Umbilical cord (tissue), 2 donors: ENCODE measurements at places on chromosomes 3 and 15.

GRCh38 chr3:172869784-172870518 lies 119.4 kb downstream of the ECT2 start:
- peak; percentile 15 for DNase-seq

DNA sequence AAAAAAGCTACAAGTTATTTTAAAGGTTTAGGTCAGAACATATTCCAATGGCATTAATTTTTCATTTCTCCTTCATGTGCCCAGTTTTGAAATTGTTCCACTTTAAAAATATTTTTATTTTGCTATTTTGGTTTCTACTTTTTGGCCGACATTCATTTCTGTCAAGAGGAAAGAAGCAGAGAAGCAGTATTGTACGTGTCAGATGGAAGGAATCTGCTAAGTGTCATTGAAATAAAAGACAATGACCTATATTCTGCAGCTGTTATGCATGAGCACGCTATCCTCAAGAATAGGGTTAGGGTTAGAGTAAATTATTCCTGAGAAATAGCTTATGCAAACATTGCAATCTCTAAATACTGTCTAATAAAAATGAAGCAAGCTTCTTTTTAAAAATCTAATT lies 941.7 kb downstream of the TUSC7 start:
- no peak for DNase-seq

DNA sequence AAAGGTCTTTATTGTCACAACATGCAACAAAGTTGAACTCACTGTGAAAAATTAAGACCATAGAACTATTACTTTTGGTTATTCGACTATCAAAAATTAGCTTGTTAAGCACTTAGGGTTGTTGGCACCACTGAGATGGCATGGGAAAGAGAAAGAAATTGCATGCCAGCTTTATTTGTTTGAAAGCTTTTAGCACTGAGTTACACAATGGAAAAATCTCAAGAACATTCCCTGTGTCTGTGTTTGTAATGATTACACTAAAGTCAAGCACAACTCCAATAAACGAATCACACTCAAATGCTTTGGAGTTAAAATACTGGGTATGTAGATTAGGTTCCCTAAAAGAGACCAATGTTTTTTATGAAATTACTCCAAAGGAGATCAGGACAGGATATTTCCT lies 158.6 kb upstream of the COL8A1 start:
- no peak for DNase-seq

- peak; percentile 36 for DNase-seq
These were observed 176.5 kb upstream of the KCNMB2 start for GRCh38 chr3:178359728-178360127.

- DNase-seq: no peak
These were observed 23.2 kb upstream of the PIGZ start for GRCh38 chr3:196991581-196992460.

DNA sequence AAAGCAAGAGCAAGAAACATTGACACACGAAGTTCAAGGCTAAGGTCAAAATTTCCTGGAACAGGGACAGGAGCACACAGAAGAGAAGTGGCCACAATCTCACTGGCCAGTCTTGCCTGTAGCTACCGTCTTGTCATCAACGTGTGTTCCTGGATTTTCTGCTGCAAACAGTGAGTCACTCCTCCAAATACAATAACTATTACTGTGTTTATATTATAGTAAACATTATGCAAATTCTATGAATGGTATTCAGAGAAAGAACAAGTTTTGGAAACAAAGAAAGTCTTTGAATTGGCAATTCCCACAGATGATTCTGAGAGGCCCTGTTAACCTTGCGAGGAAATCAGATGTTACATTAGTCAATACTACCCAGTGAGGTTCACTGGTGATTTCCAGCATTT lies 220.5 kb downstream of the FAM43A start:
- DNase-seq: no peak

DNA sequence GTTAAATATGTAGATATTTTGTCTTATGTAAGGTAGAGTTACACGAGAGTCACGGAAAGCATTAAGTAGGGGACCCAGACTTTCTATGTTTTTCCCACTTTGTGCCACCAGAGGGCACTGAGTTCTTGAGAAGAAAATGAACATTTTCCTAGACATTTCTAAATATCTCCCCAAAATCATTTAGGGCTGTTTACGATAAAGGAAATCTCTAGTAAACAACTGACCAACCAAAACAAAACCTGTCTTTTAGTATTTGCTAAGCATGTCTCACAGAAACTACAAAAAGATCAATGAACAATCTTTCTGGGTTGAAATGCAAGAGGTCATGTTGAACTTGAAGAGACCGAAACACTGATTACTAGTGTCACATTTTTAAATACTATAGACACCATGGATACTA lies 16.1 kb downstream of the POU1F1 start:
- DNase-seq: peak; percentile 64

DNA sequence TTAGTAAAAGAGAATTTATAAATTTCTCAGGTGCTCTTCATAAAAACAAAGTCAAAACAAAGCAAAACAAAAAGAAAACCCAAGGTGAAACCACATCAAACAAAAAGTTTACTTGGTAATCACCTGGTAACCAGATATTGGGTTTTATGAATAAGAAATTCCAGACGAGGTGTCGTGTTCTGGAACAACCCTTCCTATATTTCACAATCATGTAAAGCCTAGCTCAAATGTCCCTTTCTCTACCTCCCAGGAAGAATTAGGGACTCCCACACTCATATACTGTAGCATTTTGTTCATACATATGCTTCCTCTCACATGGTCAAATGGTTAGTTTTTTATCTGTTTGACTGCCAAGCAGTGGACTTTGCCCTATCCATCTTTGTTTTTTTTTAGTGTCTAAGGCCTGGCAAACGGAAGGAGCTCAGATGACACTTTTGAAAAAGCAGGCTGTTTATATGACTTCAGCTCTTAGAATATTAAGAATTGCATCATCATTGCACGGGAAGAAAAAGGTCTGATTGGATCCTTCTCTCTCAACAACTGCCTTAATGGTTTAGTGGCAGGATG lies 326.7 kb upstream of the TBL1XR1 start:
- no peak for DNase-seq

GRCh38 chr3:12139111-12139511 lies 19.6 kb downstream of the TIMP4 start:
- DNase-seq: peak; percentile 56

GRCh38 chr3:31077021-31077601 lies 182.7 kb upstream of the GADL1 start:
- DNase-seq: peak; percentile 82

- DNase-seq: no peak
These were observed 19.7 kb downstream of the FAM107A start for GRCh38 chr3:58557491-58557890.

DNA sequence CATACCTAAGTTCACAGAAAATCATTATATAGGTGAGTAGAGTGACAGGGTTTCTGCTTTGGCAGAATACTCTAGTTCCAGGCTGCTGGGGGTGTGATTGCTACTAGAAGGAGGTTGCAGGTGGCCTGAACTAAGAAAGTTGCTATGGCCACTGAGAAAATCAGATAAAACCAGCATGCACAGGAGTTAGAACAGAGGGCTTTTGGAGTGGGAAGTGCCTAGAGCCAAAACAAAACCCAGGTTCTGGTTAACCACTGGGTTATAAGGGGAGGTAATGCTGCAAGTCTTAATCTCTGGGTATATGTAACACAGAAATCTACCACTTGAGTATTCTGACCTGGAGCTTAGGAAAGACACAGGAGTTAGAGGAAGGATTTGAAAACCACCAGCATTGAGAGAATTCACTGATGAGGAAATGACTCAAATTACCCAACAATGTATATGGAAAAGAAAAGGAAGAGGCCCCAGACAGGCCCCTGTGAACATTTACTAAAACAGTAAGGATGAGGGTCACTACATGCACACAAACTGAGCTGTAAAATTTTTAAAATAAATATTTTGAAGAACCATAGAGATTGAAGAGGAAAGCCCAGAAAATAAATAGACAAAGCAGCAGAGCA lies 60.0 kb downstream of the PLOD2 start:
- no peak for DNase-seq

DNA sequence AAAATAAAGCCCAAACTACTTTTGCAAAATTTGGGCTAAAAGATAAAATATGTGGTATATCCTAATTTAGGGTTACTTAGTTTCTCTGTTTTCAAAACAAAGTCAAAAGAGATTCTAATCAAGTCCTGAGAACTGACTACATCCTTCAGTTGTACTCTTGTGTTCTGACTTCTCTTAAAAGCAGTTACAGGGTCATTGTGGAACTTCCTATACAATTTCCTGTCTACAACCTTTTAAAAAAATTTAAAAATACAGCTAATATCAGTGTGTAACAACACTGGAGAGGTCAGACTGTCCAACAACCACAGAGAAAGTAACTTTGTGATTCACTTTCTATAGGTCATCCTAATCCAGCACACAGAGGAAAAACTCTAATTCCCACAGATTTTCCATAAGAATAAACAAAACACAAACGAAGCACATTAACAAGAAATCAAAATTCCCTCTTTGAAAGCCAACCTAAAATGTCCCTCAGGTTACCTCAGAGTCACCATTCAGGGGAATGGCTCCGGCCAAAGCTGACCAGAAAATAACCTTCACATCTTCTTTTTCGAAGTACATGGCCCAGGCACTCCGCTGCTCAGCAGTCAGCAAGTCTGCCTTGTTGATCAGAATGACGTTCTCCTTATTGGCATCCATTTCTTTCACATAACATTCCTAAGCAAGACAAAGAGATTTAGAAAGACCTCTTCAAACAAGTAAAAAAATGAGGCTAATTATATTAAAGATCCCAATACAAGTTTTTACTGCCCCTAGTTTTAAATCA lies 13.3 kb downstream of the LSG1 start:
- no peak for DNase-seq

GRCh38 chr3:14460342-14461005 lies 58.1 kb downstream of the SLC6A6 start:
- no peak for DNase-seq

DNA sequence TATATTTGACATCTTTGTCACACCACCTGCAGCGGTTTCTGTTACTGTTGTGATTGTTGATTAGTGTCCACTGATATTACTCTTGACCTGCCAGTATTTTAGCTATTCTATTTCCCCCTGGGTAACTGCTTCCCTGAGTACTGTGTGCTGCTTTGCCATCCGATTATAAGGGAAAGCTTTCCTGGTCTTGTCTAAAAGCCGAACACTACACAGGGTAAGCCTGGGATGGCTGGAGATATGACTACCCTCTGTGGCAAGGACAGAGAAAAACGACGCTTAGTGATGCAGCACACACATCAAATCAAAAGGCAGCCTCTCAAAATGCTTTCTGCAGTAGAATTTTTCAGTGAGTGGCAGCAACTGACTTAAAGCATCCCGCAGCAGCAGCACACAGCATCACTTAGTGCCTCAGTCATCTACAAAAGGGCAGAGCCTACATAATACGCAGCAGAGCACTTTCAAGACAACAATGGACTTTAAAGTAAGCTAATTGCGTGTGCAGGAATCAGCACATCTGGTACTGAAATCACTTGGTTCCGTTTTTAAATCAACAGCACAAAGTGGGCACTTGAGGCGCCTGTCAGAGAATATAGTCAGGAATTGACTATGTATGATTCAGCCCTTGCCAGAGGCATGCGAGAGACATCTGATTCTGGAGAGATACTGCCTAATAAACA lies 656.3 kb upstream of the TGFBR2 start:
- no peak for DNase-seq

DNA sequence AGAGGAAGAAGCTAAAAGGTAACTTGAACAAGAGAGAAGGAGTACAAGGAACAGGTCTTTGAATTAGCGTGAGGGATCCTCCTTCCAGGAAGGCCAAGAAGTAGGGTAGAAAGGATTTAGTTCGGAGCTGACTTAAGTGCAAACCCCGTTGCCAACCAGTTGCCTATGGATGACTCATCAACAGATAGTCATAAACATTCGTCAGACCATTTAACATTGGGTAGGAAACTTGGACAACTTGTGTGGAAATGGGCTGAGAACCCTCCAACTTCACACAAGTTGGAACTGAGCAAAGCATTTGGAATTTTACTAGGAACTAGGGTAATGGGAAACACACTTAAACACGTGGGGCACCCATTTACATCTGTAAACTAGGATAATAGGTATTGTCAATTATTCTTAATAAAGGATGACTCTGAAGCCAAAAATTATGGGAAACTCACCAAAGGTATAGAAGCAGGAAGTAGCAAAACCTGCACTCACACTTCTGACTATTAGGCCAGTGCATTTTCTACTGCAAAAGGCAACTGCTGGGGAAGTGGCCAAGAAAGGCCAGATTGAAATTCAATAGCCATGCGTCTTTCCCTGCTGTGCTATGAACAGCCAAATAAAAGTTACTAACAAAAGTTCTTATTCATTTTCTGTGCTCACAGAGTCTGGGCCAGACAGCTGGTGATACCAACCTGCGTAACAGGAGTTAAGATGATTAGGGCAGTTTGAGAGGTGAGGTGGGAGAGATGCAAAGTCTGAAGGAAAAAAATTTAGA lies 174.5 kb upstream of the TMC3 start:
- no peak for DNase-seq

DNA sequence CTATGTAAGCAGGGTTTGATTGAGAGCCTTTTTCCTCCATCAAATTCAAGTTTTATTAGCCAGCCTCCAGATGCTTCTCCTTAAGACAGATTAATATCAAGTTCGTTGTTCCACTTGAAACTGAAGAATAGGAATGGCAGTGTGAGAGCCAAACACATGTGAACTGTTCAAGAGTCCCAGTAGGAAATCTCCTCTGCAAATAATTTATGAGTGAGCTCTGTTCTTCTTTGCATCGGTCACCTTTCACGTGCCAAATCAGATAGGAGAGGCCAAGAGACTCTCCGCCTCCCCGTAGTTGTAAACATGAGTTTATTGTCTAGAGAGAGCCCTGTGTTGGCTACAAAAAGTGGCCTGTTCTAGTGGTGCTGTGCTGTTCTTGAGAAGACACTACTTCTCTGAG lies 372.1 kb upstream of the NR2F2 start:
- DNase-seq: peak; percentile 21

- DNase-seq: no peak
These were observed 3.0 kb upstream of the VIPR1 start for GRCh38 chr3:42499478-42499871.

DNA sequence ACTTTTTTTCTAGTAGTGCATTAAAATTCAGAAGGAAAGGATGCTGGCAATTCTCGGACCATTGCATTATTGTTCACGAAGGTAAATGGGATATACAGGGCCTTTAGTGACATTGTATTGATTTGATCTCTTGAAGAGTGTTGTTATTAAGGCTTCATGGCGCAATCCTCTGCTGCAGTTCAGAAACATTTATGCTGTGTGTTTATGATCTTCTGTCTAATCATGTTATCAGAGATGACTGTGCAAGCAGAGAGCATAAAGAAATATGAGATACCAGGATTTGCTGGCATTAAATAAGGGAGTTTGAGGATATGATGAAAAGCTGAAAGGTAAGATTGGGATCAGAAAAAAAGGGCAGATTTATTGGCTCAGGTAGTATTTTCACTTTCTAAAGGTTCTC lies 180.6 kb downstream of the EPHA6 start:
- DNase-seq: peak; percentile 76

GRCh38 chr15:70582143-70582945 lies 181.0 kb downstream of the UACA start:
- DNase-seq: no peak

GRCh38 chr15:82543160-82543559 lies 2.9 kb upstream of the RPS17 start:
- peak; percentile 53 for DNase-seq

- no peak for DNase-seq
These were observed 596.6 kb upstream of the AGTR1 start for GRCh38 chr3:148101061-148101460.
